Upper lobe of right lung (tissue), 1 donor: ENCODE measurements at places on chromosomes 7 and 10.

DNA sequence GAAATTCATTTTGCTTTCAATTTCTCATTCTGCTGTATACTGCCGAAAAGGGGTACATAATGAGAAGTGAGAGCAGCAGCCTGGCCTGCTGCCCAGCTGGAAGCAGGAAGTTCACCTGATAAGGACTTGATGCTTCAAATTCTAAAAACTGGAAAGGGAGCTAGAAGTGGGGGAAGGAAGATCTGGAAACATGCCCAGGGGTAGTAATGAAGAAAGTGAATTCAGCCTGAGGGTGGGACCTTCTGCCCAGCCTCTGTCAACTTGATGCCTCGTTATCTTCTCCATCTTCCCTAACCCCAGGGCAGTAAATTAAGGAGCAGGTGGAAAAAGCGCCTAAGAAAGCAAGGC lies 69.4 kb downstream of the ARMH3 start:
- H3K4me1 ChIP-seq = peaks cover 13% of the 10 kb centered on the region
- H3K36me3 ChIP-seq = peaks cover 69% of the 10 kb centered on the region
- H3K4me3 ChIP-seq = no peak overlapping the region
- H3K27me3 ChIP-seq = no peaks in the 10 kb centered on the region
- no peak overlapping the region for H3K27ac ChIP-seq

DNA sequence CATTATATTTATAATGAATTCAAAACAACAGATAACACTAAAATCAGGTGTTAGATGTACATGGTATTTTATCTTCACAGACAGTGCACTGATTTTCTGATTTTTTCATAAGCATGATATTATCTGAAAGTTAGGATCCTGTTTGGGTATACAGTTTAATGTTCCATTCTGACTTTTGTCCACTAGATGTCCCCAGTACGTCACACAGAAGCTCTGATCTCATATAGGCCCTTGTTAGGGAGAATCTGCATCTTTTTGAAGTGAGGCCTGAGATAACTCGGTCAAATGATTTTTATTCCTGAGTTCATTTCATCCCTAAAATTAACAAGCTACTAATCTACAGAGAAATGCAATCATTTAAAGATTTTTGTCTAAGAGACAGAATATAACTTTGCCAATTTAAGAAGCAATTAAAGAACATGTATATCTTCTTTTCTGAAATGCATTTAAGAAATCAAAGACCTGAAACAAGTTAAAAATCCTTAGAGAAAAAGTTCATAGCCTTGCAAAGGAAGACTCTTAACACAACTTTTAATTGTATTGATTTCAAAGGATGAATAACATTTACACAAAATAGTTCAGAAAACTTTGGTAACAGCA lies 72.0 kb upstream of the TES start:
- no peaks in the 10 kb centered on the region for H3K27me3 ChIP-seq
- no peak for DNase-seq
- H3K4me3 ChIP-seq = no peak overlapping the region
- no peaks in the 10 kb centered on the region for H3K4me1 ChIP-seq
- H3K27ac ChIP-seq = no peak overlapping the region

GRCh38 chr10:132868995-132869394 lies 73.4 kb downstream of the CFAP46 start:
- H3K27me3 ChIP-seq = peaks cover 9% of the 10 kb centered on the region
- H3K4me1 ChIP-seq = no peaks in the 10 kb centered on the region
- DNase-seq = peak; percentile 57
- no peaks in the 10 kb centered on the region for H3K36me3 ChIP-seq

GRCh38 chr10:14372606-14373005 lies 41.9 kb upstream of the FRMD4A start:
- DNase-seq = no peak
- H3K27ac ChIP-seq = no peak overlapping the region
- no peaks in the 10 kb centered on the region for H3K27me3 ChIP-seq
- H3K4me3 ChIP-seq = no peak overlapping the region

GRCh38 chr10:97999066-97999922 lies 31.1 kb downstream of the CRTAC1 start:
- H3K36me3 ChIP-seq = no peaks in the 10 kb centered on the region
- no peaks in the 10 kb centered on the region for H3K27me3 ChIP-seq
- no peak for DNase-seq
- no peaks in the 10 kb centered on the region for H3K4me1 ChIP-seq
- H3K27ac ChIP-seq = no peak overlapping the region

GRCh38 chr10:604716-605631 lies 84.5 kb downstream of the DIP2C start:
- peak; percentile 58 for DNase-seq
- no peaks in the 10 kb centered on the region for H3K27me3 ChIP-seq
- no peak overlapping the region for H3K27ac ChIP-seq
- peaks cover 15% of the 10 kb centered on the region for H3K4me1 ChIP-seq
